ENCODE measurements at places on chromosomes 1 and 21.

GRCh38 chr1:59999006-59999405, 72.4 kb upstream of the CYP2J2 start:
- DNase-seq, result no peak

DNA sequence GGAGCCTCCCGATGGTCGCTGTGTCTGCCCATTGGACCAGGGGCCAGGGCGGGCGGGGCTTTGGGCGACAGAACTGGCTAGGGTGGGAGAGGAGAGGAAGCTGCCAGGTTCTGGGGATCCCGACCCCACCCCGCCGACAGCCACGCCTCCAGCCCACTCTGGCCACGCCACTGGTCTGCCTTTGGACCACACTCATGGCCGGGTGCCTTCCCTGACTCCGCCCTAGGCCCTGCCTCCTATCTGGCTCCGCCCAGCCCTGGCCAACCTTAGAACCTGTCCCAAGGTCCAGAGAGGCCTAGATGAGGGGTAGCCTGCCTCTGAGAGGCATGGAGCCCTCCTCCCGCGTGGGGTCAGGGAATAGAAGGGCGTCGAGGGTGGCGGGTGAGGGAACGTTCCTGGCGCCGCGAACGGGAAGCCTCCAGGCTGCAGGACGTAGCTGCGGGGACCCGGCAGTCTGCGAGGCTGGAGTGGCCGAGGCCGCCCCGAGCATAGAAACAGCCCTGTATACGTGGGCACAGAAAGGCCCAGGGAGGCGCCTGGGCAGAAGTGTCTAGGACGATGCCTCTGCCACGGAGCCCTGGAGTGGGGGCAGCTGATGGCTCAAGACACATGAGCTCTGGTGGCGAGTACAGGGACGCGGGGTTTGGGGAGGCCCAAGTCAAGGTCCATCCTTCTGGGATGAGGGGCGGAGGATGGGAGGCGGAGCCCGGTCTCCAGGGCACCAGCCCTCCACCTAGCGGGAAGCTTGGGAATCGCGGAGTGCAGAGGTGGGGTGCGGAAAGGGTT, 11.5 kb upstream of the COL16A1 start:
- DNase-seq, result peak; percentile 80

- DNase-seq, result no peak
Measured at GRCh38 chr1:89269277-89269676, 3.4 kb downstream of the GBP5 start.

DNA sequence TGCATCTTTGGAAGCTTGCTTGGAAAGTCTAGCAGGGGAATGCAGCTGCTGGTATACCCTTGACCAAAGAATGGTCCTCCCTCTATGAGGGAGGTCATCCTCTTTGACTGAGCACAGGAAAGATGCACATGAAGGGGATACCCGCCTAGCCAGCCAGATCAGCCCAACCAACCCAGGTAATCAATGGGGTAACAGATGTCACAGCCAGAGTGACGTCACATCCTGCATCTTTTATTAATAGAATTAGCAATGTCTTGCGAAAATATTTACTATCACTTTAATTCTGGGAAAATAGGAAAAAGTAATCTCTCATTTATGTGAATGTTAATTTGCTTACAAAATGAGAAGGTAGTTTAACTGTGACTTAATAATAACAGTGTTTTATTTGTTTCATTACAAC, 25.6 kb upstream of the PTBP2 start:
- no peak for DNase-seq

DNA sequence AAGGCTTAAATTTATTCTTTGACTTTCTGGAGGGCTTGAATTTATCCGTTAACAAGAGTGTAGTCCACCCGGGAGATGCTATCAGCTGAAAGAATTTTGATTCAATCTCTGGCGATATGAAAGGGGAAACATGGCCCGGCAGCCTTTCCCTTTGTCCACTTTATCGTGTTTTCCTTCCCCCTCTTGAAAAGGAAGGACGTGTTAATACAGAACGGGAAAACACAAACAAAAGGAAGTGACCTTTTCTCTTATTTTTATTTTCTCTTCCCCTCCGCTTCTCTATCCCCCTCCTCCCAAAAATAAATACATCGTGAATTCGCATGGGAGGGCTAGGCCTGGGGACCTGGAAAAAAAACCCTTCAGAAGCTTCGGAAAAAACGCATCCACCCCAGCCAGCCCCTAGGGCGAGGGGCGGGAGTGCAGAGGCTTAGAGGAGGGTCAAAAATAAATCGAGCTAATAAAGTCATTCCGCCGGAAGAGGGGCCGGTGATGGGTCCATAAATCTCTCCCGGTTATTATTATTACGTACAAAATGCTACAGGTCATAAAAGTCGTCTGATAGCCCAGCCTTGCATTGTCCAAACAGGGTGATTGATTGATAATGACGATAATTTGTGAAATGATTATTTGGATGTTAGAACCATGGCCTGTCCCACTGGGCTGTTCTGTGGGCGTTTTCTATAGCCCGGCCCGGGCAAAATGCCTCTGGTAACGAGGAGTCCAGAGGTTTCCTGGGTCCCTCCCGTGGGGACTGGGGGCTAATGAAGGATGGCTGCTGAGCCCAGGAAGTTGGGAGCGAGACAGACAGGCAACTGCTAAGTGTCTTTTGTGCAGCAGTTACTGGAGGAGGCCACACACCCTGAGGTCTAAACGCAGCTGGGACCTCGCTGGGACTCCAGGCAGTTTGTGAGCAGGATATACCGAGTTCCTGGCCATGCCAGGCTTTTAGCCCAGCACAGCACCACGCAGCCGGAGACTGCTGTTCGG, 179.4 kb downstream of the PRDM16 start:
- DNase-seq, result no peak

DNA sequence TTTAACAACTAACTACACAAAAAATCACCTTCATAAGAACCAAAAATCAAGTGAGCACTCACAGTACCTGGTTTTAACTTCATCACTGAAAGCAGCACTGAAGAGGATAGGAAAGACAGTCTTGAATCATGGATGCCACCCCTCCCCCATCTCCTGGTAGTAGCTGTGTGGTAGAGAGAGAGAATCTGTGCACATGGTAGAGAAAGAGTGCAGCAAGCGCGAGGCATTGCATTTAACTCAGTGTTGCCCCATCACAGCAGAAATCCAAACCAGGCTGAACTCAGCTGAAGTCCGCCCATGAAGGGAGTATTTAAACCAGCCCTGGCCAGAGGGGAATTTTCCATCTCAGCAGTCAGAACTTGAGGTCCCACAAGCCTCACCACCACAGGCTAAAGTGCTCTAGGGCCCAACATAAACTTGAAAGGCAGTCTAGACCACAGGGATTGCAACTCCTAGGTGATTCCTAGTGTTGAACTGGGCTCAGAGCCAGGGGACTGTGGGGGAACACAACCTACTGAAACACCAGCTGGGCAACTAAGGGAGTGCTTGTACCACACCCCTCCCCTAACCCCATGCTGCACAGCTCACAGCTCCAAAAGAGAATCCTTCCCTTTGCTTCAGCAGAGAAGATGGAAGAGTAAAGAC, 38.4 kb downstream of the VAV3 start:
- DNase-seq, result no peak

All from GM04504 (cell line).